ENCODE measurements at places on chromosomes 5 and 9. TPM values are rescaled to one million over a fixed set of nuclear protein-coding genes. Genes with fewer than 3 reads are reported as not detected.

Gene AGXT2
- total RNA-seq, result not detected

Gene TRIM36
- 99.4 TPM for total RNA-seq

Gene MSX2
- not detected for total RNA-seq

Gene AJM1
- total RNA-seq, result 15.3 TPM

Gene SLC34A1
- not detected for total RNA-seq

Gene PCDHA1
- 0.69 TPM for total RNA-seq

Gene AHRR
- total RNA-seq, result 2.0 TPM

Gene RFX3
- total RNA-seq, result 61.6 TPM

Gene CLIC3
- total RNA-seq, result not detected
